Cardiac septum (tissue), 1 donor: ENCODE measurements at places on chromosomes 4 and X.

GRCh38 chr4:123784626-123785025 lies 388.0 kb downstream of the SPRY1 start:
- no peak for DNase-seq

- DNase-seq = peak; percentile 41
Measured at GRCh38 chr4:628311-628741, 3.0 kb downstream of the PDE6B start.

- no peak for DNase-seq
Measured at GRCh38 chrX:63471004-63471403, 119.9 kb upstream of the SPIN4 start.

DNA sequence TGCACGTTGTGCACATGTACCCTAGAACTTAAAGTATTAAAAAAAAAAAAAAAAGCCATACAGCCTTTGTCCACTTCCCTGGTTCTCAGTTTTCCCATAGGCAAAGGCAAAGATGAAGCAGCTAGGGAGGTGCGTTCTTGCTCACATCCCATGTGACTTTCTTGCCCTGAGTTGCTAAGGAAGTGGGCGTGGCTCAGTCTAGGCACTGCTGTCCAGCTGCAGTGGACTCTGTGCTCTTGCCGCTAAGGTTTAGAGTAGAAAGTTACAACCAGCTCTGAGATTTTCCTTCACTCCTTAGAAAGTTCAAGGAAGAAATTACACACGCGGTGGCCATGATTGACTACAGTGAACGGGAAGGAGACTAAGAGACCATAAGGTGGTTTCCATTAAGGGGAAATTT lies 144.7 kb downstream of the NAA11 start:
- no peak for DNase-seq

- no peak for DNase-seq
Measured at GRCh38 chr4:80065601-80066000, 7.4 kb downstream of the ANTXR2 start.

DNA sequence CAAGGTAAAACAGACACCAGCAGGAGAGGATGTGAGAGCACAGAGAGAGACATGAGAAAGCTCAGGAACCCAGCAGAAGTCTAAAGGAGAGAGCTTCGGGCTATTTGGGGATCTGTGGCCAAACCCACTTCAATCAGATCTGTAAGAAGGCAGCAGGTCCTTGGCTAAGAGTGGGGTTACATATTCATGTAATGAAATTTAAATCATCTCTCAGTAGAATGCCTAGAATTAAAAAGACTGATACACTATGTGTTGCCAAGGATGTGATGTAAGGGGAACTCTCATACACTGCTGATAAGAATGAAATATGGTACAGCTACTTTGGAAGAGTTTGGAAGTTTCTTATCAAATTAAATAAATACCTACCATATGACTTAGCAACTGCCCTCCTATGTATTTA lies 35.8 kb downstream of the PDE5A start:
- no peak for DNase-seq
